Diencephalon (tissue), 1 donor: ENCODE measurements at places on chromosomes 2 and 18. TPM values are rescaled to one million over a fixed set of nuclear protein-coding genes. Genes with fewer than 3 reads are reported as not detected.

RPIA gene
- 7.8 TPM for total RNA-seq

UNC80 gene
- total RNA-seq: 26.5 TPM

PHLPP1 gene
- total RNA-seq: 27.9 TPM

GALNT1 gene
- total RNA-seq: 82.8 TPM

DES gene
- total RNA-seq: 1.4 TPM

RFX8 gene
- total RNA-seq: 1.2 TPM

OSR1 gene
- total RNA-seq: 2.5 TPM

GAREM2 gene
- 17.3 TPM for total RNA-seq

MAIP1 gene
- total RNA-seq: 20.3 TPM

YPEL5 gene
- 112 TPM for total RNA-seq

GDF7 gene
- 0.23 TPM for total RNA-seq

ANKAR gene
- 42.7 TPM for total RNA-seq

BOD1L2 gene
- not detected for total RNA-seq

IL36RN gene
- not detected for total RNA-seq

LYPD1 gene
- total RNA-seq: 77.0 TPM

VAMP5 gene
- 5.1 TPM for total RNA-seq

ZC3H6 gene
- total RNA-seq: 25.4 TPM

CDH2 gene
- 216 TPM for total RNA-seq

LDLRAD4 gene
- 83.5 TPM for total RNA-seq

SETBP1 gene
- total RNA-seq: 42.0 TPM

UGGT1 gene
- total RNA-seq: 46.8 TPM

RAB6C gene
- 2.5 TPM for total RNA-seq

EMILIN2 gene
- 1.8 TPM for total RNA-seq

LBX2 gene
- total RNA-seq: not detected

ATF2 gene
- total RNA-seq: 158 TPM

ONECUT2 gene
- total RNA-seq: 7.4 TPM

UGT1A3 gene
- not detected for total RNA-seq

EFEMP1 gene
- 16.6 TPM for total RNA-seq

HDAC4 gene
- 27.7 TPM for total RNA-seq

CYS1 gene
- 1.2 TPM for total RNA-seq

RAB17 gene
- total RNA-seq: under 0.01 TPM

PCARE gene
- total RNA-seq: 0.23 TPM

LIMS4 gene
- total RNA-seq: not detected

ARL5A gene
- total RNA-seq: 79.8 TPM

RAB31 gene
- 51.2 TPM for total RNA-seq

CYP27C1 gene
- 0.69 TPM for total RNA-seq

CCDC138 gene
- 42.2 TPM for total RNA-seq

MARS2 gene
- total RNA-seq: 9.9 TPM

DBI gene
- 127 TPM for total RNA-seq

LRP1B gene
- total RNA-seq: 78.0 TPM

AFF3 gene
- 26.3 TPM for total RNA-seq

ANKRD53 gene
- total RNA-seq: 0.92 TPM

RGPD8 gene
- total RNA-seq: 42.9 TPM

POTEC gene
- total RNA-seq: 0.46 TPM

CNTNAP5 gene
- 66.2 TPM for total RNA-seq

KIAA2012 gene
- 2.5 TPM for total RNA-seq

THADA gene
- total RNA-seq: 36.2 TPM

GAD1 gene
- total RNA-seq: 163 TPM

COLEC11 gene
- total RNA-seq: 1.2 TPM

FAM110C gene
- 2.3 TPM for total RNA-seq

BUB1 gene
- 12.9 TPM for total RNA-seq

AQP12A gene
- total RNA-seq: not detected

NXPH2 gene
- total RNA-seq: 19.4 TPM

RGPD4 gene
- total RNA-seq: 0.23 TPM

PROKR1 gene
- total RNA-seq: 1.8 TPM

DSC3 gene
- total RNA-seq: 0.23 TPM

ANTXR1 gene
- total RNA-seq: 24.7 TPM

MTCL1 gene
- total RNA-seq: 18.5 TPM

CARF gene
- total RNA-seq: 26.3 TPM
